Stimulated activated CD4-positive, alpha-beta T cell treated with anti-CD3 and anti-CD28 coated beads, Interleukin-15, amount 100 ng/mL, for 1 hour (primary cell): ENCODE measurements at places on chromosomes 13 and 19.

DNA sequence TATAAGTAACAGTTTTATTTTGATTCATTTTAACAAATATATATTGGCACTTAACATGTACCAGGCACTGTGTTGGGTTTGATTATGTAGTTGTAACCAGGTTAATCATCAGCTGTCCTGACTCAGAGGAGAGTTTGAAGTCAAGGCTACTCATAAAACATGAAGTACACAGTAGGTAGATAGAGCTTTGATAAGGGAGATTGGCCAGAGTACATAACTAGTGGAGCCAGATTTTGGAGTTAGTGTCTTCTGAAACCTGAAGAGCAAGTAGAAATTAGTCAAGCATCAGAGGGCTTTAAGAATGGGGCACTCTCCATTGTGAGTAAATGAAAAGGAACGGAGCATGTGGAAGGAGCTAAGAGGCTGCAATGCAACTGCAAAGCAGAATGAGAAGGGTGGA, 333.9 kb downstream of the RFC3 start:
- no peak for DNase-seq

- DNase-seq, result peak; percentile 79
These were observed at the start of gene LRCH1 for GRCh38 chr13:46552889-46553520. Gene LRCH1 (plus strand): TSS chr13:46553170. CDS start chr13:46553397, 227 bp downstream.

DNA sequence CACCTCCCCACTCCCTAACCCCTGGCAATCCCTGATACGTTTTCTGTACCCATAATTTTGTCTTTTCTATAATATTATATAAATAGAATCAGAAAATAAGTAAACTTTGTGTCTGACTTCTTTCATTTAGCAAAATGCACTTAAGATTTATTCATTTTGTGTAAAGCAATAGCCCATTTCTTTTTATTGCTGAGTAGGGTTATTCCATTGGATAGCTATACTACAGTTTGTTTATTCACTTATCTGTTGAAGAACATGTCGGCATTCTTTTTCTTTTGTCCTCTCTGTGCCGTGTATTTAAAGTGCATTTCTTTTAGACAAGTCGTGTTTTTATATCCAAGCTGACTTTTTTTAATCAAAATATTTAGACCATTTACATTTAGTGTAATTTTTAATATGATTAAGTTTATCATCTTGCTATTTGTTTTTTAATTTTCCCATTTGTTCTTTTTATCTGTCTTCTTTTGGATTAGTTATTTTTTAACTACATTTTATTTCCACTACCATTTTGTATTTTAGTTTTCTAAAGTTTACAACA, 176.4 kb upstream of the TSHZ3 start:
- DNase-seq, result no peak

GRCh38 chr19:23384166-23384565, 11.1 kb downstream of the ZNF91 start:
- DNase-seq, result no peak

- no peak for DNase-seq
These were observed 17.7 kb downstream of the RFX2 start for GRCh38 chr19:6092329-6093286.

- DNase-seq, result no peak
These were observed 209.8 kb downstream of the FGF14 start for GRCh38 chr13:102191951-102192502.

- DNase-seq, result no peak
These were observed 29.0 kb downstream of the CARS2 start for GRCh38 chr13:110676595-110677587.

DNA sequence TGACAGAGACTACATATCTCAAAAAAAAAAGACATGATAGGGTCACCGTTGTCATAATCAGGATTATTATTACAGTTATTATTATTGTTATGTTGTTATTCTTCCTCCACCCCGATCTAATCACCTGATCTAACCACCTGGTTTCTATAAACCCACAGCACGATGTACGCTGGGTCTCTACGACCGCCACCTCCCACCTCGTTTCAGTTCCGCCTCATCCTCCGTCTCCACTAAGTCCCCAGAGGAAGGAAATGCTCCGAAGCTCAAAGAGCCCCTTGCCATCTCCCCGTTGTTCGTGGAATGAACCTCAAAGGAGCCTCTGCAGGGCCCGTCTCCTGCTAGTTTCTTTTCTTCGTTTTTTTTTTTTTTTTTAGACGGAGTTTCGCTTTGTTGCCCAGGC, 15.9 kb upstream of the MEIS3 start:
- DNase-seq, result no peak

GRCh38 chr19:54905421-54905802, 536 bp upstream of the NCR1 start:
- no peak for DNase-seq

GRCh38 chr13:99659866-99660554, 158.7 kb downstream of the TM9SF2 start:
- DNase-seq, result no peak

GRCh38 chr19:53389978-53390377, 5.0 kb upstream of the ZNF765 start:
- DNase-seq, result no peak
